ENCODE measurements at places on chromosomes 4 and X.

GRCh38 chr4:79141530-79141929 is 184.3 kb downstream of the NAA11 start:
- no peak for DNase-seq

- DNase-seq, result no peak
Measured at GRCh38 chr4:125639182-125639621, 324.4 kb downstream of the FAT4 start.

DNA sequence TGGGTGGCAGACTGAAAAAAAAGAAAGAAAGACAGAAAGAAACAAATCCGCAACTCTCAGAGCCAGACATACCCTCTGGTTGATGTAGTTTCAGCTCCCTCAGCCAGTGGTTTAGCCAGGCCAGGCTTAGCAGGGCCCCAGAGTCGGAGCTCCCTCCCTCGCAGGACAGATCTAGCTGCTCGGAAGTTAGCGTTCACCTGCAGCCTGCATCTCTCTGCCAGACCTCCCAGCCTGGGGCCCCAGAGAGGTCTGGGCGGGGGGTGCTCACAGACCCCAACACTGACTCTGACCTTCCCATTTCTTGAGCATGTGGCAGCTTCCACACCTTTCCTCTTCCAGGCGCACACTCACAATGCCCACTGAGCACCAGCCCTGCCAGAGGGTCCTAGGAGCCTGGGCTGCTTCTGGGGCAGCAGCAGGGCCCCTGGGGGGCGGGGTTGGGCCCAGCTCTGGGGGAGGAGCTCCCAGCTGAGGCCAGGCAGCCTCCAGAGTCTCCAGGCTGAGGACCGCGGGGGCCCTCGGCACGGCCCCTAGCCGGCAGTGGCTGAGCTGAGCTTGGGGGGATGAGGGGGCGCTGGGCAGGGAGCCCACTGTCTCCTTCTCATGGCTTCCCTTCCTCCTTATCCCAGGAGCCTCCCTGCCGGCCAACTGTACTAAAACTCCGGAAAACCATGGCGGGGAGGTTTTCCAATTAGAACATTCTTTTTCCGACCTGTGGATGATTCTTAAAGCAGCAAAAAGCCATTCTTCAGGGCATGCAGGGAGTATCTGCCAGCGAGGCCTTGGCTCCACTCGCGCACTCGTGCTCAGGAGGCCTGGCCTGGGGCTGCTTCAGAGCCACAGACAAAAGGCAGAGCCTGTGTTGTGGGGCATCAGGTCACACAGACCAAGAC is 4.6 kb upstream of the ZNF185 start:
- DNase-seq, result no peak

DNA sequence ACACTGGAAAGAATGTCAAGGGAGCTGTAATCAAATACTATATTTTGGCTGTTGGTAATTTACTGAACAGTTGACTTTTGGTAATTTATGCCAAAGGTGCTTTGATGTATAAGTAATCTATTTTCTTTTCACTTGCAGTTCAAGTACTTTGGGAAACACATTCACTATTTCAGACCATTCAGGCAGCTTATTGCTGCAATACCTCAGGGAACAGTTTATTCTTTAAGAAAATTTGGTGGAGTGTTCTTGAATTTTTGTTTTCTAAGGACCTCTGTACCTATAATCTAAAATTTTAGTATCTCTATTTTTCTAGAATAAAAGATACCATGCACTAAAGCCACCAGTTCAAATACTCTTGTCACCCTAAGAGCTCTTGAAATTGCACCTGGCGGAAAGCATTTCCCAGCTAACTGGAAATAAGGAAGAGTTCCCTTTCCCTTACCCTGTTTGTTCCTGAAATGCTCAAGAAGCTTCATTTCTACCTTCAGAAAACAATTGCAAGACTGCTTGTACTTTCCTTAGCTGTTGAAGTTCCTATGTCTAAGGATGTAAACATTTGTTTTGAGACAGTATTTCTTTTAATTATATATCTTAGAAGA is 633.5 kb upstream of the FAT1 start:
- DNase-seq, result no peak

- DNase-seq, result no peak
Measured at GRCh38 chrX:48714573-48714972, 18.0 kb downstream of the SUV39H1 start.

- DNase-seq, result no peak
Measured at GRCh38 chrX:19689170-19689779, 174.0 kb upstream of the MAP3K15 start.

GRCh38 chr4:10333942-10334341 is 123.3 kb downstream of the ZNF518B start:
- DNase-seq, result no peak

DNA sequence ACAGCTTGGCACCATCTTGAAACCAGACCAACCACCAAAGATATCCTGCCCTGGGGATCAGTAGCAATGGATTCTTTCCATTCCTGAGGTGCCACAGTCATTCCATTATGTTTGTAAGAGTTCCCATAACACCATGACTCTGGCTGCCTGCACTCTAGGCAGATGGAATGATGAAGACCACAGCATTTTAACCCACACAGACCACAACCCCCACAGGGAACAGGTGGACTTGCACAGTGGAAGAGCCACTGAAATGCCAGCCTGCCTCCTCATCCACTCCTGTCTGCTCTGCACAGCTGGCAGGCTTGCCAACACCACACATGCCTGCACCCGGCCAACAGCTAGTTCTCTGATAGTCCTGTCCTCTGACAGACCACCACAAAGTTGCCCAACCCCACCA is 2362.2 kb upstream of the AGA start:
- no peak for DNase-seq

DNA sequence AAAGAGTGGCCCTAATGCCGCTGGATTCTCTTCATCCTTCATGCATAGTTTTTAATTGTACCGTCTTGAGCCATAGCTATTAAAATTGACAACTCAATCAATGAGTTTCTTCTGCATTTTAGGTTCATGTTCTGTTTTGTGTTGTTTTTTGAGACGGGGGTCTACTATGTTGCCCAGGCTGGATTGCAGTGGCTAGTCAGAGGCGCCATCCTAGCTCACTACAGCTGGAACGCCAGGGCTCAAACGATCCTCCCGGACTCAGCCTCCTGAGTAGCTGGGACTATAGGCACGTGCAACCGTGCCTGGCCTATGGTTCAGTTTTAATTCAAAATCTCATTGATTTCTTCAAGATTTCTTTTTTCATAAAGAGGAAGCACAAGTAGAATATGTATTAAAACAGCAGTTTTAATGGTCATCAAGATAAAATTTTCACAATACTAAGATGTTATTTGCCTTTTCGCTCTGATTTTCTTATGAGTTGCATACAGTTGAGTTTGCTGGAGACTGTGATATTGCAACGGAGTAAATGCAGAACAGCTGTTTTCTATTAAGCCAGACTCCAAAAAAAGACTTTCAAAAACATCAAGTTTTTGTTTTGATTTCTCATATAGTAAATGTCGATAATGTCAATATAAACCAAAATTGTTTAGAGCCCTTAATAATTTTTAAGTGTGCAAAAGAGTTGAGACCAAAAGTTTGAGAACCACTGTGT is 1.1 kb upstream of the STX18 start:
- no peak for DNase-seq

- no peak for DNase-seq
Measured at GRCh38 chrX:9326369-9326768, 138.5 kb upstream of the TBL1X start.

GRCh38 chr4:150890246-150890645 is 124.8 kb downstream of the LRBA start:
- DNase-seq, result no peak

GRCh38 chrX:105645667-105646357 is 176.5 kb upstream of the NRK start:
- DNase-seq, result no peak

GRCh38 chr4:1678244-1678643 is 5.9 kb downstream of the FAM53A start:
- DNase-seq, result no peak

DNA sequence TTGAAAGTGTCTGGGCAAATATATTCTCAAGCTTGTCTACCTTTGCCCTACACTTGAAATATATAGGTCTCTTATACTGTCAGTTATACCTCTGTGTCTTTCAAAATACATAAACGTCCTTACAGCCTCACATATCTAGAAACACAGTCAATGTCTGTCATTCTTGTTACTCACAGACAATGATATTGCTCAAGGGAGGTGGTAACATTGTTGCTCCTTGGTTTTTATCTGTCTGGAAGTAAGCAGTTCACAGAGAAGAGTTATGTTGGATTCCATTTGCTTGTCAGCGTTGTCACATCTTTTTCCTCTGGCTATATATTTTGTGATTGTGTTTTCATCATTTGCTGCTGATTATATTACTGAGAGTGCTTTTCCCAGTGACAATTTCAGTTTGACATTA is 1528.9 kb downstream of the PCDH7 start:
- DNase-seq, result no peak

- no peak for DNase-seq
Measured at GRCh38 chr4:45323453-45324058, 597.2 kb upstream of the GNPDA2 start.

GRCh38 chrX:17674601-17675000 is 62.7 kb upstream of the SCML1 start:
- no peak for DNase-seq

DNA sequence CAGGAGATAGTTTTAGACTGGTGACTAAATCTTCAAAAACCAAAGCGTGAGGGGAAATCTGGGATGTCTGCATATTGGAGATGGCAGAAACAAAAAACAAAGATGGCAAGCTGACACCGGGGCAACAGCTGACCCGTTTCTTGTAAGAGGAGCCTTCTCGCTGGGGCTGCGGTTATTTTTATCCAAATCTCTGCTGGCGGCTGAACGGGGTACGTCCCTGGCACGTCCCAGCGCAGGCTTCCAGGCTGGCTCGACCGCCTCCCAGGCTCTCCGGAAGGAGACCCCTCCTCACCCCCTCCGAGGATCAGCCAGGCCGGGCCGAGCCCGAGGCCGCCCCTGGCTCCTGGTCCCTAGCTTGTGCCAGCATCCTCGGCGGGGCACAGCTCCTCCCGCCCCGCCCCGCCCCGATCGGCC is 403 bp downstream of the SGCB start:
- no peak for DNase-seq

- no peak for DNase-seq
Measured at GRCh38 chr4:150150629-150151062, 72.4 kb downstream of the DCLK2 start.

- DNase-seq, result no peak
Measured at GRCh38 chr4:73161527-73162185, 92.1 kb upstream of the COX18 start.

- DNase-seq, result no peak
Measured at GRCh38 chr4:114132830-114133229, 153.4 kb upstream of the ARSJ start.

GRCh38 chrX:81304563-81304962 is 102.7 kb downstream of the SH3BGRL start:
- DNase-seq, result no peak

- no peak for DNase-seq
Measured at GRCh38 chr4:88696630-88697029, 999 bp downstream of the NAP1L5 start.

DNA sequence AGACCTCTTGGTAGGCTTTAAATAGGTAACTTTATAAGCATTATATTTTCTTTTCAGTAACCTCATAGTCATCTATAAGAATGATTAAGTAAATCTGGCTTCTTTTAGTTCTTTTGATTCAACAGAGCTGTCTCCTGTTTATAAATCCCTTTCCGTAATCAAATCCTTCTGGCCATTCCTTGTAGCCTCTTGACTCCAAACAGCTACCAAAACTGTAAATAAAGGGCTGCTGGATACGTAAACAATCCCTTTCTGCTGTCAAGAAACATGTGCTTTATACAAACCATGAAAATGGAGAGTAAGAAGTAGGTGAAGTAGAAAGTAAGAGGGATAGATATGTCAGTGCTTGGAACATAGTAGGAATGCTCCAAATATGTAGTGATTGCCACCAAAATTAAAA is 183.2 kb upstream of the CASK start:
- DNase-seq, result no peak

- no peak for DNase-seq
Measured at GRCh38 chr4:148067301-148067916, 335.5 kb downstream of the ARHGAP10 start.

- no peak for DNase-seq
Measured at GRCh38 chr4:10491401-10491800, 34.2 kb upstream of the ZNF518B start.

- DNase-seq, result no peak
Measured at GRCh38 chr4:3189459-3189858, 59.5 kb upstream of the MSANTD1 start.

- DNase-seq, result no peak
Measured at GRCh38 chr4:17241835-17242234, 270.1 kb downstream of the QDPR start.

DNA sequence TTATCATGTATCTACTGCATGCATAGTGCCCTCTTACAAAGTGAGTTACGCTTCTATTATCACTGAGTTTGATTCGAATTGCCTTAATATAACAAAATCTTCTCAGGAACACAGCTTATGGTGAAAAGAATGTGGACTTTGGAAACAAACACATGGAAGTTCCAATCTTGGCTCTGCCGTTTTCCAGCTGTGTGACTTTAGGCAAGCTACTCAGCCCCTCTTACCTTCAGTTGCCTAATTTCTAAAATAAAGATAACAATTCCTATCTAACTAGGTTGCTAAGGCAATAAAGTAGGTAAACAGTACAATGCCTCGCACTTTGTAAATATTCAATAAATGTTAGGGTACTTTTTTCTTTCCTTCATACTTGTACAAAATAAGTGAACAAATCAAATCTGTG is 104.0 kb upstream of the GRIA3 start:
- DNase-seq, result no peak

DNA sequence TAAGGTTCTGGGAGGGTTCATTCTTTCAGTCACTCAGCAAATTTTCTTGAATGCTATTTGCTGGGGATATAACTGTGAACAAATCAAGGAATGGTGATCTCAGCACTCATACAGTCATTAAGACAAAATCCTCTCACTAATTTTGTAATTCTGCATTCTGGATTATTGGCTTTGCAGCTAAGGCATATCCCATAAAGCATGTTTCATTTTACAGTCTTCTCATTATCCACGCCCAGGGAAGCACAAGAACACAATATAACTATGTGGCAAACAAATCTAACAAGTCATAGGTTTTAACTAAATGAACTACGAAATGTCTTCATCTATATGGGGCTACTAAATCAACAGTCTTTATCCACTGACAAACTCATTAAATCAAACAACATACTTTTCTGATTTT is 139.9 kb downstream of the CAMK2D start:
- DNase-seq, result no peak

- no peak for DNase-seq
Measured at GRCh38 chrX:30620980-30621618, 32.1 kb upstream of the GK start.
